ENCODE measurements at places on chromosomes 2 and 18. TPM values are rescaled to one million over a fixed set of nuclear protein-coding genes. Genes with fewer than 3 reads are reported as not detected.

DNA sequence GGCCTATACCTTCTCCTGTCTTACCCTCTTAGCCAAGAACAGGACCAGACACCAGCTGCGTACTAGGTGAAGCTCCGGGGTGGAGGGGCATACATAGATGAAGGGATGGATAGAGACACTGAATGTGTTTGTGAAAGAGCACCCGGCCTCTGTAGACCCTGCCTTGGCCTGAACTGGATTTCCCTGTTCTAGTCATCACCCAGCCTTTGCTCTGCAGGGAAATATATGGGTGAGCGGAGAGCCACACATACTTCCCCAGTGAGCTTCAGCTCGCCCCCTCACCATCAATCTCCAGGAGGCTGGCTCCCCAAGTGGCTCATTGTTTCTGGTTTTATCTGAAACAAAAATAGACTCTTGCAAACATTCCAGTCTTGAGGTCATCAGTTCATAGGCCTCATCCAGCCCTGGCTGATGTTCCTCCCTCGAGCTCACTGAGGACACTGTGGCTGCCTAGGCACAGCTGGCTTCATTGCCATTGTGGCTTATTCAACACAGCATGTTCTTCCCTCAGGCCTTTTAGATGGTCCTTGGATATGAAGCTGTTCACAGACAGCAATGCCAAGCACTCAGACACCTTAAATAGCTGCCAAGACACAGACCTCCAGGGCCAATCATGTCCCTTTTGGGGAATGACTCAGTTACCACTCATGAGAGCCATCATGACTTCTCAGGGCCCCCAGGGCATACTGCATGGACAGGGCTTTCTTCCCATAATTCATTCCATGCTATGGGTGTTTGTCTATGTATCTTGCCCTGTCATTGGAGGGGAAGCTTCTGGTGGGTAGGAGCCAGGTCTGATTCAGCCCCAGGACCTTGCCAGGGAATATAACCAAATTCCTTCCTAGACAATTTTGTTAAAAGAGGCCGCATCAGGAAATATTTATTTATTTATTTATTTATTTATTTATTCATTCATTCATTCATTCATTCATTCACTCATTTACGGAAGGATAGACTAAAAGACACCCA lies 82.4 kb downstream of the TTC32 start:
- peak; percentile 99 for DNase-seq

- DNase-seq, result peak; percentile 78
These were observed 10.2 kb upstream of the IMP4 start for GRCh38 chr2:130332271-130333073.

RNF125 gene
- total RNA-seq, result 0.07 TPM

STK25 gene
- total RNA-seq, result 183 TPM

NT5DC4 gene
- total RNA-seq, result not detected

Measured in HFFc6 (cell line).